KG1 (cell line): ENCODE measurements at places on chromosomes 11 and 22.

DNA sequence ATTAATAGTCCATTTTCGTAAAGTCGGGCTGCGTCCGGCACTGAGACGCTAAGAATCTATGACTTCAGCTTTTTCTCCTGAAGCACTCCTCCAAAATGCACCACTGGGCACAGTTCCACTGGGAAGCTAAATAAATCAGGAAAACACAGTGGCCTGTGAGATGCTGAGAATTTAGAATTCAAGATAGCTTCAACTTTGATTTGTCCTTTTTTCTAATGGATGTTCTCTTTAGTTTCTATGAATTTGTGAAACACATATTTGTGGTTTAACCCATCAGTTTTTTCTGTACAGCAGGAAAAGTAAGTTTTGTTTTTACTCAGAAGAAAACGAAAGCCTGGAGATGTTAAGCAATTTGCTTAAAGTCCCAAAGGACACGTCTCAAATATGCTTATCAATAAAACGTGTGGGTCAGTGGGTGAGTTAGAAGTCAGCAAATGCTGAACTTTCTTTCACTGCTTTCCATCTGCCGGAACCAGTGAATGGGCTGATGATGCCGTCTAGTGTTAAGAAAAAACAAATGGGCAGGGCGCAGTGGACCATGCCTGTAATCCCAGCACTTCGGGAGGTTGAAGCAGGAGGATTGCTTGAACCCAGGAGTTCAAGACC is 40.7 kb upstream of the CLMP start:
- DNase-seq: no peak

GRCh38 chr22:41923595-41924276 is 2.9 kb downstream of the TNFRSF13C start:
- DNase-seq: no peak

DNA sequence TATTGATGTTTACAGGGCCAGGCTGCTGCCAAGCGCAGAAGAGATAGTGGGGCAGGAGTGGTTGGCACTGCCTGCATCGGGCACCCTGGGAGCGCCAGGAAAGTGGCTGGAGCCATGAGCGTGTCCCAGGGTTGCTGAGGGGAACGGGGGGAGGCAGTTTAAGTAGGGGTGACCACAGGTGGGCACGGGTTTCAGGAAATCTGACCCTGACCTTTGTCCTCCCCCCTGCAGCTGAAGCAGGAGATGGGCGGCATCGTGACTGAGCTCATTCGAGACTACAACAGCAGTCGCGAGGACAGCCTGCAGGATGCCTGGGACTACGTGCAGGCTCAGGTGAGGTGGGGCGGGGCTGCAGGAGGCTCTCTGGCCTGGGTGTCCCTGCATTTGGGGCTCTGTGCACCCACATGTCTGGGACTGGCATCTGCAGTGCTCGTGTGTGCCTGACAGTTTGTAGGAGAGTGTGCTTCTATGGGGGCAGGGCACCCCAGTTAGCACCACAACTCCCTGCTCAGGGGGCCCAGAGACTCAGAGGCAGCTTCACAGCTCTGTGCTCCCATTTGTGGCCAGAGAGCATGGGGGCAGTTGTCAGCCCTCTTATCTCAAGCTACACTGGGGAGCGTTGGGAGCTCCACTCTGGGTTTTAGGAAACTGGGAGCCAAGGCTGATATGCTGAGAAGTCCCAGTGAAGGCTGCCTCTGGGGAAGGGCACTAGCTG is 49.7 kb downstream of the CD82 start:
- no peak for DNase-seq

DNA sequence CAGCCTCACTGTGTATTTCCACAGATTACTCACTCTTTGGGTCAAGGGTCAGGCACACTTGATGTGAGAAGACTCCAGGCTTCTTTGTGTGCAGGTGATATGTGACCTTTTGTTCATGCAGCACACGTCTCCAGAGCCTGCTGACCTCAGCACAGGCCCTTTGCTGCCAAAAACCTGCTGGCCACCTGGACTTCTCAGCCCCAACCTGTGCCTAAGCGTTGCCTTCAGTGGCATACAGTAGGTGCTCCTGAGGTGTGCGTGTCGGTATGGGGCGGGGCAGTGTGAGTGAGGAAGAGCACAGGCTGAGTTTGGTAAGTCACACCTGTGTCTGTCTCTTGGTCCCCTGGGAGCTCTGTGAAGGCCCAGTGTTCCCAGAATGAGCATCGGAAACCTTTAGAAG is 58.1 kb downstream of the WNT11 start:
- DNase-seq: no peak

- DNase-seq: no peak
Observed at GRCh38 chr22:19713245-19713644, 1.1 kb upstream of the SEPTIN5 start.

DNA sequence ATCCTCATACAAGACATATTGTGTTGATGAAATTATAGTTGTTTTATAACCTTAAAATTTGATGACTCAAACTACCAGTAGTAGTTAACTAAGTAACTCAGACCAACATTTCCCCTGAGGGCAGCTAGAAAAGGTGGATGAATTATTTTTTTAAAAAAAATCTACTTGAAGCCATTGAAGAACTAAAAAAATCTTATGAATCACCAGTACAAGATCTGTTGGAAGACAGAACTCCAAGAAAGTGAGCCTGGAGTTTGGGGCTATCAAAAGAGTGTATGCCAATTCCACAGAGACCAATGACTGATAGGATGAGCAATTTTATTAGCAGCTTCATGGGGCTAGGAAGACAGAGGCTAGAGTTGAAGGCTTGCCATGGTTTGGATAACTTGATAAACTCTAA is 72.4 kb downstream of the CYP2R1 start:
- DNase-seq: no peak
